ENCODE measurements at places on chromosomes 5 and 9.
A peak's percentile ranks its signal among the peaks of the same experiment; 100 is the strongest.

- DNase-seq, result no peak
These were observed 103.5 kb downstream of the PLCXD3 start for GRCh38 chr5:41406936-41407335.

GRCh38 chr5:76542887-76543690 is 80.1 kb downstream of the F2RL2 start:
- DNase-seq, result no peak

DNA sequence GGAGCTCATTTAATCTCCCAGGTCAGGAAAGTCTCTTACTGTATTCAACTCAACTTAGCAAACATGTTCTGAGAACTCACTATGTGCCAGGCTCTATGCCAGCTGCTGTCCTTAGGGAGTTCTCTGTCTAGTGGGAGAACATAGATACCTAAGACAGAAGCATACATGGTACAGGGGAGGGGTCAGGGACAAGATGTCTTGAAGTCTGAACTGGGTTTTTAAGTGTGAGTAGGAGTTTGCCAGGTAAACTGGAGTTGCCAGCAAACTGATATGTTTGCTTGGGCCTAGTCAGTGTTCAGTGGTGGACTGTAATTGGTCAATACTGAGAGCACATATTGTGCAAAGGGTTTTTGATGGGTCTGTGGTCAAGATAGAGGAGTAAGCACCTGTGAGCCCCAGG is 18.3 kb upstream of the GLE1 start:
- DNase-seq, result no peak

GRCh38 chr5:132095424-132095972 is 21.9 kb downstream of the CSF2 start:
- DNase-seq, result no peak

GRCh38 chr5:154514331-154514730 is 36.3 kb upstream of the HAND1 start:
- DNase-seq, result no peak

DNA sequence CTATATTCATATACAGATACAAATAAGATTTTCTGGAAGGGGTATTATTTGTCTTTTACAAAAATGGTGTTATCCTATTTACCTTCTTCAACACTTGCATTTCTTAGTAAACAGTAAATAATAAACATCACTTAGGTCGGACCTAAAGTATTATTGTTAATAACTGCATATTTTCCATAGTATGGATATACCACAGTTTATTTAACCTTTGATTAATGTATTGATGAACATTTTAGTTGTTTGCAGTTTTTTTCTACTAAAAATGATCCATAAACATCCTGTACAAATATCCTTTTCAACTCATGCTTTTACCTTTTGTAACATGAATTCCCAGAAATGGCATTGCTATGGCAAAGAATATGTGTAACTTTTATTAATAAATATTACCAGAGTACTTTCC is 83.4 kb downstream of the NDUFAF2 start:
- no peak for DNase-seq

DNA sequence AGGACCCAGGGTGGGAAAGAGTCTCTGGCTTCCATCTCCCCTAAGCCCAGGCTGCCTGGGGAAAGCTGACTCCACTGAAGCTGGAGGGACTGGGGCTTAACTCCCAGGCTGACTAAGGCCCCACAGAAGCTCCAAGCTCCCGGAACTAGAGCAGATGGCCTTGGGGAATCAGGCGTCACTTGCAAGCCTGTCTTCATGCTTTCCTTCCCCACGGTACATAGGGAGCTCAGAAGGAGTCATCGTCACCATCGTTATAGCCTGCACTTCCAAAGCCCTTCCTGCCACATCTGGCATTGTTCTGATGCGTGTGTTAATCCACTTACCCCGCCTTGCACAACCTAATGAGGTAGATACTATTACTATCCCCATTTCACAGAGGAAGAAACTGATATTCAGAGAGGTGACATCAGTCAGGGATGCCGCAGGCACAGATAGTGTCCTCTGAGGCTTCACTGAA is 11.5 kb downstream of the AQP3 start:
- DNase-seq, result no peak

DNA sequence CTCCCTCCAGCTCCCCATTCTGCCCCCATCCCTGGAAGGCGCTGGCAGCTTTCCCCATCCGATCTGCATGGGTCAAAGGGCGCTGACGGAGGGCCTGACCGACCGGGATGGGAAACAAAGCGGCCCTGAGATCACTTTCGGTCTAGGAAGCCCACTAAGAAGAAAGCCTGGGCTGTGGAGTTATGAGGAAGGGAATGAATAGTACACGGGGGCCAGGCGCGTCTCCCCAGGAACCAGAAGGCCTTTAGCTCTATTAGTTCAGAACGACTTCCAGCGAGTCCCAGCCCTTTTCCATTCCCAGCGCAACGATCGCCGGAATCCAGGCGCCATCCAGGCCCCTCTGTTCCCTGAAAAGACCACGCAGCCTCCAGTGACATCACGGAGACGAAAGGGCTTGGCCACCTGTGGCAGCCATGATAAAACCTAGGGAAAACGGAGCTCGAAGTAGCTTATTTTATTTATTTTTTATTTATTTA is 70.1 kb upstream of the CCDC180 start:
- no peak for DNase-seq

DNA sequence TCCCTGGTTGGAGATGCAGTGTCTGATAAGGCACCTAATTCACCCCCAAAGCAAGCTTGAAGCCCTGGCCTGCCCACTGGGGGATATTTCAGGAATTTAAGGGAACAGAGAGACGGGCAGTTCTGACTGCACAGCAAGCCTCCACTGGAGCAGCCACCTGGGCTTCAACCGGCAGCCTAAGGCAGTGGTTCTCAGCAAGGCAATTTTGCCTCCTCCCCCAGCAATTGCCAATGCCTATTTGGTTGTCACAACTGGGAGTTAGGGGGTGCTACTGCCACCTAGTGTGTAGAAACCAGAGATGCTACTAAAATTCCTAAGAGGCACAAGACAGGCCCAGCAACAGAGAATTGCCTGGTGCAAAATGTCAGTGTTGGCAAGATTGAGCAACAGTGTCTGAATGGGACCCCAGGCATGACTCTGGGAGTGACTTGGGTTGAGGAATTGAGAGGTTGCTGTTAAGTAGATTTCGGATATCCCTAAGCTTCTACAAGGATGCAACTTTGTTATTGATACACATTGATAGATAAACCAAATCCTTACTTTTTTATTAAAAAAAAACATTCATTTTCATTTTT is 58.7 kb upstream of the CTSL start:
- no peak for DNase-seq

- DNase-seq, result no peak
These were observed 63.6 kb downstream of the RNF180 start for GRCh38 chr5:64229163-64229774.

- no peak for DNase-seq
These were observed 1641.5 kb upstream of the C9orf72 start for GRCh38 chr9:29214690-29215253.

GRCh38 chr9:136875155-136875554 is 9.0 kb upstream of the EDF1 start:
- no peak for DNase-seq

DNA sequence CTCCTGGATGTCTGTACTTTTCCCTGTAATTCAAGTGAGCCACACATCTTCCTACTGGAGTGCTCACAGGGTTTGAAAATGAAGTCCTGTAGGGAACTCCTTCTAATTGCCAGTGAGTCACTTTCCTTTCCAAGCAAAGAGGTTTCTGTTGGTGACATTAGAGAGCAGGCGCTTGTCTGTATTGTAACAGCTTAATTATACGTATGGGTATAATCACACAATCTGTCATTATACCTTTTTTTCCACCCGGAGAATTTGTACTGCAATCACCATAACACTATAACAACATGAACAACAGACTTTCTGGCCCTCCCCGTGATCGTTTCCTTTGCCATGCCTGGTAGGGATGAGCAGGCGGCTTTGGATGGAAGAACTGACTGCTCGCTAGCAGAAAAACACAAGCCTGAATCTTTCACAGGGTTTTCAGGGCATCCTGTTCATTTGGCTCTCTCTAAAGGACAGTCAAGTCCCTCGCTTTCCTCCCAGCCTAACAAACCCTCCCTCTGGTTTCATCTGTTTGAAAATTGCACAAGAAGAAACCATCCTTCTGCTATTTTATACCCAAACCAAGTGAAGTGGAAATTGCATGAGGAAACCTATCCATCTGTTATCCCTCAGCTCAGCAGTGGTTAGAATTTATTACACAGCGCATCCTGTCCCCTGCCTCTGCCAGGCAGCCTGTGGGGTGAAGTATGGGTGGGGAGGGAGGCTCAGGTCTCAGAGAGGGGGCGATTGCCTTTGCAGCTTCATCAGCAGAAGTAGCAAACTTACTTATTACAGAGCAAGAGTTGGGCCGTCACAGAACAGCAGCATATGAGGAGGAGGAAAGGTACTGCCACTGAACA is 307.0 kb upstream of the TLE4 start:
- DNase-seq, result no peak

DNA sequence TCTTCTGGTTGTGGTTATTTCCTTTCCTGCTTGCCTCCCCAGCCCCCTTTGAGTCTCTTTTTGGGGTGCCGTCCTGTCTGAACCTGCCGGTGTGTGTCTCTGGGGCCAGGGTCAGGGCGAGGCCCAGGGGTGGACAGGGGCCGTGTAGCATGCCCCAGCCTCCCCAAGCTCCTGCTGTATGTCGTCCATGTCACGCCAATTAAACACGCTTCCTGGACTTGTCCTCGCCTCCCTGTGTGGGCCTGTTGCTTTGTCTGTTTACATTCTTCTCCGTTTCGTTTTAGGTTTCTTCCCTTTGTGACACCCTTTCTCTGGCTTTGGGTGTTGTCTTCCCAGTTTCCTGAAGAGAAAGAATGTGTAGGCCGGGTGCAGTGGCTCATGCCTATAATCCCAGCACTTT is 28.5 kb upstream of the HMCN2 start:
- DNase-seq, result no peak

DNA sequence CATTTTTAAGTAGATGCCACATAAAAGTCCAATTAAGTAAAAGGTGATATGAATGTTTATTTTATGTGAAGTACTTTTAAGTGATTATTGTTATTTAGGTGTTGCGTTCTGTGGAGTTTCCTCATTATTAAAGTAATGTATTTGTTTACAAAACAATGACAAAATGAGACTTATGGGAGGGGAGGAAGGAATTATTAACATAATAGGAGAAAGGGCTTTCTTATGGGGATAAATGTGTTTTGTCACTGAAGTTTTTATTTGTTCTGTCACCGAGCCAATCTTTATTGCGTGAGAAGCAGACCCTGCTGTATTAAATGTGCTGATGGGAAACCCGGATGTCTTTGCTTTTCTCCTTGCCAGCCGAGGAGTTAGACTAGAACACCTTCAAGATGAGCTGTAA is 44.5 kb downstream of the TRIO start:
- DNase-seq, result no peak

- no peak for DNase-seq
These were observed 114.4 kb downstream of the TENT4A start for GRCh38 chr5:6827526-6828219.

- no peak for DNase-seq
These were observed 112.4 kb downstream of the INIP start for GRCh38 chr9:112605518-112605917.

- no peak for DNase-seq
These were observed 156.7 kb upstream of the TLX3 start for GRCh38 chr5:171152382-171152781.

DNA sequence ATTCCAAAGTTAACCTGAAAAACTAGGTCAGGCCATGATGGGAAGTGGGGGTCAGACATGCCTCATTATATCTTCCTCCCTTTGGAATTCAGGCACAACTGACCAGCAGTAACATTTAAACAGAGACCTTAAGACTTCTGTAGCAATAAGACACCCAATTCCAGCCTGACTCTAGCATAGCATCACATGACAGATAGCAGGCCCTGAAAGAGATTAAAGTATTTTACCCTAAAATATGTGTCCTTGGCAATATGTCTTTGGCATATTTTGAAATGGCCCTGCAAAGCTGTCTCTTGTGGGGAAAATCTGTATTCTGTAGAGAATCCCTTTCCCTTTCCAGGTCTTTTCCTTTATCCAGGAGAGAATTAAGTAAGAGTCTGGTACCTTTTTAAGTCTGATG is 34.3 kb downstream of the S1PR3 start:
- DNase-seq, result no peak

DNA sequence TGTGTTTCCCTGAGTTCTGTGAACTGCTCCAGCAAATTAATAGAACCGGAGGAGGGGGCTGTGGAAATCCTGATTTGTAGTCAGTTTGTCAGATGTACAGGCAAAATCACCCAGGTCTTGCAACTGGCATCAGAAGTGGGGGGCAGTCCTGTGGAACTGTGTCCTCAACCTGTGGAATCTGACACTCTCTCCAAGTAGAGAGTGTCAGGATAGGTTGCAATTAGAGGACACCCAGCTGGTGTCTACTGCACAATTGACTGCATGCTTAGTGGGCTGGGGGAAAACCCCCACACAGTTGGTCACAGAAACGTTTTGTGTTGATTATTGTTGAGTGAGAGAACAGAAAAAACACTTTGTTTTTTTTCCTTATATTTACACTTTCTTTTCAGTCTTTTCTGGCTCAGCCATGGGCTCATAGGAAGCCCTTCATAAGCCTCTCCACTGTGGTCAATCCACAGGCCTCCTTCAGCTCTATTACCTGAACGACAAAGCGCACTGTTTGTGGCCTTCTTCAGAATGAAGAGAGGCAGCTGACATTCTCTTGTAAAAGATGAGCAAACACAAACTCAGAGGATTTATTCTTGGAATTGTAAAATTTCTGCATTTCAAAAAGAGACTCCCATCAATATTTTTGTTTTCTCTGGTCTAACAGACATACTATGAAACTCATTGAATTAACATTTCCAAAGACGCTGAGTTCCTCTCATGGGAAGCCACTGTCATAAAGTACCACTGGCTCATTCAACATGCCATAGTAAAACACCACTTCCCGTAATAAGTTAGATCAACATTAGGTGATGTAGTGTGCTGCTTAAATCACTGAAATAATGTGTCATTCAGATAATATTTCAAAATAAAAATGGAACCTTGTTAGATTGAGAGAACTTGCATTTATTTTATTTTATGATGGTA is 348.9 kb upstream of the RFX3 start:
- DNase-seq, result no peak

- DNase-seq, result no peak
These were observed 52.4 kb downstream of the OTP start for GRCh38 chr5:77586101-77586500.

GRCh38 chr5:54533541-54534190 is 16.1 kb downstream of the SNX18 start:
- peak; percentile 41 for DNase-seq

GRCh38 chr9:134723037-134723436 is 81.4 kb downstream of the COL5A1 start:
- peak; percentile 22 for DNase-seq

DNA sequence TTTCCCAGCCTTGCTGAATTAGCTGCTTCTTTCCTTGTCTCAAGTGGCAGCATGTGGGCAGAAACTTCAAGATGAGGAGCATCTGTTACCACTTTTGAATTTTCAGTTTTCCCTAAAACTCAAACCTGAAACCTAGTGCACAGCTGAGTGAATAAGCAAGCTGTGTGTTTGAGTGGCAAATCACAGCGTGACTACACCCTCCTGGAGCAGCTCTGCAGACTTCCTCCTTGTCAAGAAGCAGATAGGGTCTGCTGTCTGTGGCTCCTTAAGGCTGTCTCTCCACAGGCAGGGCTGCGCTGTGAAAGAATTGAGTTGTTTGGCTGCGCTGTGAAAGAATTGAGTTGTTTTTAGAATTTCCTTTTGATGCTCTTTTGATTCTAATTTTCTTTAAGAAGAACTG is 179.7 kb upstream of the HAPLN1 start:
- DNase-seq, result no peak
